Stimulated activated CD4-positive, alpha-beta T cell treated with anti-CD3 and anti-CD28 coated beads, Interleukin-1b, Interleukin-23, amount 100 ng/mL, for 1 hour (primary cell): ENCODE measurements at places on chromosomes 1 and 21.

GRCh38 chr1:170594066-170594626 is 62.2 kb downstream of the GORAB start:
- DNase-seq = no peak

DNA sequence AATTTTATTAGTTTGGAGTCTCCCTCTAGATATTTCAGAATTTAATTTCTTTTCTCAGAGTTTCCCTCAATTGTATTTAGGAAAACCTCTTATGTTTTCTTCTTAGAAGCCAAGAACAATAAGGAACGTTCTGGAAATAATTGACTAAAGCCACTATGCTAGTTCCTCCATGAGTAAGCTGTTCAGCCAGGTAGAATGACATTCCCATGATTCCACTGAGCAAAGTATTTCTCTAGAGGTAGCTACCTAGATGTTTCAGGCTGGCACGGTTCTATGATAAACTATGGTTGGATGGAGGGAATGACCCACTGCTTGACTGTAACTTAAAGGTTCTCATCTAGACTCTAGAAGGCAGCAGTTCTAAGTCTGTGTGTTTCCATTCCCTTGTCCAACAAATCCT is 62.4 kb downstream of the CLDN17 start:
- DNase-seq = no peak

DNA sequence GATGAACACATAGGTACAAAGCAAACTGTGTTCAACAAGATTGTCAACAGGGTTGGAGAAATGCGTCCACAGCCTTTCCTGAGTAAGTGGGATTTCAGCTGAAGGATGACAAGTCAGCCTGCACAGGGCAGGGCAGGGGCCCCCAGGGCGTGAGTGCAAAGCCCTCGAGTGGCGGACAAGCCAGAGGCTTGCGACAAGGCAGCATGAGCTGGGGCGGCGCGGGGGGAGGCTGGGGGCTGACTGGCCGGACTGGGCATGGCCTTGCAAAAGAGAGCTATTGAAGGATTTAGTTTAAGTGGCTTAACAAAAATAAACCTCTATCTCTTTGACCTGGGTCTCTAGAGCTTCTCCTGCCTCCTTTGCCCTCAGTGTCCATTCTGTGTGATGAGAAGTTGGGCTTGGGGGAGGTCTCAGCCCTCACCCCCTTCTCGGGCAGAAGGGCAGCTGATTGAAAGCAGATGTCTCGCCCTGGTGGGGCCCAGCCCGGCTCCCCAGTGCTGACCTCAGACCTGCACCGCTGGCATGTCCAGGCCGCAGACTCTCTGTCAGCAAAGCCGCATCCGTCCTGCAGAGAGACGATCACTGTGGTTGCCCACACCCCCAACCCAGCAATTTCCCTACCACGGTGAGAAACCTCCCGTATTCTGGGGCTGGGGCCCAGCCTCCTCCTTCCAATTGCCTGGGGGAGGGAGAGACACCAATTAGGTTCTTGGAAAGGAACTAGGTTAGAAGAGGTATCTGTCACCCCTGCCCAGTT is 24.3 kb upstream of the EPS8L3 start:
- DNase-seq = no peak

- DNase-seq = no peak
These were observed 1.0 kb downstream of the TRMT1L start for GRCh38 chr1:185155600-185156287.

GRCh38 chr1:84020151-84020550 is 21.2 kb upstream of the TTLL7 start:
- no peak for DNase-seq
